Ureter (tissue), 1 donor: ENCODE measurements at places on chromosomes 16 and 17. TPM values are rescaled to one million over a fixed set of nuclear protein-coding genes. Genes with fewer than 3 reads are reported as not detected.

TNFRSF17 gene
- 2.2 TPM for total RNA-seq

- DNase-seq, result no peak
Observed at GRCh38 chr16:65201511-65201910, 79.6 kb upstream of the CDH11 start.

SPNS1 gene
- total RNA-seq, result 23.9 TPM

- no peak for DNase-seq
Observed at GRCh38 chr16:56561126-56561525, 3.7 kb upstream of the MT4 start.

DNA sequence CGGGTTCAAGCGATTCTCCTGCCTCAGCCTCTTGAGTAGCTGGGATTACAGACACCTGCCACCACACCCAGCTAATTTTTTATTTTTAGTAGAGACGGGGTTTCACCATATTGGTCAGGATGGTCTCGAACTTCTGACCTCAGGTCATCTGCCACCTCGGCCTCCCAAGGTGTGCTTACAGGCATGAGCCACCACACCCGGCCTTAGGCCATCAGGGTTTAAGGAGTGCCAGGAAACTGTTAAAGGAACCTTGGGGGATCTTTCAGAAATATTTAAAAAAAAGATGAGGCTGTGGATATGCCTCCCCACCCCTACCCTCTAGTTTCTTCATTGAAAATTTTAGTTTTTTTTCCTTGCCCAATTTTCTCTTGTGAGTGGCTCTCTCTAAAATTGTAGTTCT lies 31.4 kb upstream of the UBE2G1 start:
- DNase-seq, result no peak

- no peak for DNase-seq
Observed at GRCh38 chr17:9380361-9380760, 195.3 kb downstream of the STX8 start.

DNA sequence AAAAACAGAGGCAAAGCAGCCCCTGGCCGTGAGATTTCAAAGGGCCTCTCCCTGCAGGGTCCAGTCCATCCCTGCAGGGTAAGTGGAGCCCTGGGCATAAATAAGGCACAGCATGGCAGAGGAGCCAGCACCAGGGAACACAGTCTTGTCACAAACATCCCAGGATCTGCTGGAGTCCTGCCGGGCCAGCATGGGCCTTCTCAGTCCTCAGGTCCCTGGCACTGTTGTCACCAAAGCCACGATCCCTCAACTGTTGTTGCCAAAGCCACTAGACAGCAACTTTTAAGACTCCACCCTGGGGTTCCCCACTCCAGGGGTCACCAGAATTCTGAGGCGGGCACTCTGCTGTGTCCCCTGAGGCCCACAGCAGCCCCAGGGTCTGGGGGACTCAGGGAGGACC lies 47.8 kb upstream of the BAHCC1 start:
- peak; percentile 45 for DNase-seq

DNA sequence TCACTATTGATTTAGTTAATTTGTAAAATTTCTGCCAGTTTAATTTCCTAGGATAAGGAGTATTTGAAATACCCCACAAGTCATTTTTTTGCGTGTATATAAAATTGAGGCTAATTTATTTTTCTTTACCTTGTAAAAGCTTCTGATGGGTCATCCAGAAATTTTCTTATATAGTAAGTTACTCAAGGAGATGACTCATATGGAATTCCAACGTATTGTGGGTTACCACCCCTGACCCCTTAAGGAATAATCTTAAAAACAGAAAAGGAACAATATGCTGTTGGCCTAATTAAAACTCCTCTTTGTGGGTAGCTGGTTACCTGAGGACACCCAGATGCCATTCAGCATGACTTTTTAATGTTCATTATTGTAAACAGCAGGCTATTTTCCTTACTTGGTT lies 13.6 kb downstream of the HEATR6 start:
- no peak for DNase-seq

NUP88 gene
- 73.9 TPM for total RNA-seq

GRCh38 chr17:32285306-32285705 lies 19.7 kb downstream of the RHBDL3 start:
- DNase-seq, result no peak

- DNase-seq, result no peak
Observed at GRCh38 chr16:68408428-68408827, 39.9 kb downstream of the SMPD3 start.

GRCh38 chr16:693766-694165 lies 3.6 kb upstream of the WDR24 start:
- DNase-seq, result no peak

UMOD gene
- not detected for total RNA-seq

DNA sequence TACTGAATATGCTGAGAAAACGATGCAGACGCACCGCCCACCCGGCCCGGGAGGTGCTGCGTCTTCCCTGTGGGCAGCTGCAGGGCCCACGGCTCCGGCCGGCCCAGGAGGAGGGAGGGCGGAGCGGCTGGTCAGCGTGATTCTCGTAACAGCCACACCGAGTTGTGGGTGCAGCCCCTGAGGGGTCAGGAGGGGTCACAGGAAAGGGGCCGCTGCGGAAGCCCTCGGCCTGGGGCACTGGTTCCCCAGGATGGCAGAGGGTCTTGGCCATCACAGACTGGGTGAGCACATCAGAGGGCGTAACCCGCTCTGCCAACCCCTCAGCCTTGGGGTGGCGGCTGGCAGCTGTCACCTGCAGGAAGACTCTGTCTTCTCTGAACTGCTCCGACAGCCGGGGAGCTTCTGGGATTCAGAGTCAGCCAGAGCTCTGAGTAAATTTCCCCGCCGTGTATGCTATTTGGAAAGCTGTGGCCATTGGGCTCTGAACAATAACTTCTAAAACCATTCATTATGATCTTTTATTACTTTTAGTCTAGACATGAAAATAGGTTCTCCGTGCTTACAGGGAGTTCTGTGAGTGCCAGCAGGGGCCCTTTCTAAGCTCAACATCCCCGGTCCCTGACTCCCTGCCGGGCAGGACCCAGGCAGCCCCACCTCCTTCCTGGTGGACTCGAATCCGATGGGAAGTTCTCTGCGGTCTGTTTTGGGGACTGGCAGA lies 87.4 kb upstream of the CHMP6 start:
- no peak for DNase-seq

- DNase-seq, result no peak
Observed at GRCh38 chr17:37829592-37830123, 84.8 kb upstream of the HNF1B start.

CDRT4 gene
- total RNA-seq, result 25.4 TPM

DNA sequence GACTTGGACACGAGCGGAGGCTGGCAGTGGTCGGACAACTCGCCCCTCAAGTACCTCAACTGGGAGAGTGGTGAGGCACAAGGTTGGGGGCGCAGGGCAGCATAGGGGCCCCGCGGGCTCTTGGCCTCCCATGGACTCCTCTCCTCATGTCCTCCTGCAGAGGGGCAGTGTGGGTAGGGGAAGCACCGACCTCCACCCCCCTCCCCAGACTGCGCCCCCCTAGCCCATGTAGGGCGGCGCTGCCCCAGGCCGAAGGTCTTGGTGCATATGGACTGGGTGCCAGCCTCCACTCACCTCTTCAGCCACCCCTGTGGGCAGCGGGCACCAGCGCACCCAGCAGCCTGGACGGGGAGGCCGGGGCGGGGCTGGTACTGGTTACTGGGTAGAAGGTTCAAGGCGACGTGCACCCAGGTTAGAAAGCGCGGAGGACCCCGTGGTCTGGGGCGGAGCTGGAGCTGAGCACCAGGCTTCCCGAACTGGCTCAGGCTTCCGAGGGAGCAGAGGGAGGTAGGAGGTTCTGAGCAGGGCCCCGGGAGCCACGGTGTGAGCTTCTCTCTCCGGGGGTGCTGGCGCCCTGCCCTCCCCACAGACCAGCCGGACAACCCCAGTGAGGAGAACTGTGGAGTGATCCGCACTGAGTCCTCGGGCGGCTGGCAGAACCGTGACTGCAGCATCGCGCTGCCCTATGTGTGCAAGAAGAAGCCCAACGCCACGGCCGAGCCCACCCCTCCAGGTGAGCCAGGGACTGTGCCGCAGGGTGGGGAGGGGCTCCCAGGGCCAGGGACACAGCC lies 39.5 kb downstream of the MRC2 start:
- DNase-seq, result no peak

GRCh38 chr16:80274576-80275191 lies 266.1 kb upstream of the DYNLRB2 start:
- no peak for DNase-seq

- no peak for DNase-seq
Observed at GRCh38 chr16:67547423-67548264, 14.7 kb upstream of the CTCF start.

DNA sequence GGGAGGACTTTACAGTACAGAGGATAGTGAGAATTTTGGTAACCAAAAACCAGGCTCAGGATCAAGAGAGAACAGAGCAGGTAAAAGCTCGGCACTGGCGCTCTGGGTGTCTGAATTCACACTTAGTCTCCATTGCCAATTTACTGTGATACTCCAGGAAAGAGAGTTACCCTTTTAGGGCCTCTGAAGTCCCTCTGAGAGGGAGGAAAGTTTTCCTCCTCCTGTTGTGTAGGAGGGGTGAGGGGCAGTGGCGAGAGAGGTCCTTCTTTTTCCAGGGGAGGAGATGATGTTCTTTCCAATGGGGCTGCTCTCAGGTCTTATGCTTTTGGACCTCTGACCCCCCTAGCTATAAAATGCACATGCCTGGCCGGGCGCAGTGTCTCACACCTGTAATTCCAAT lies 5.4 kb upstream of the TNS4 start:
- no peak for DNase-seq

- no peak for DNase-seq
Observed at GRCh38 chr16:1710811-1711507, 5.0 kb downstream of the MAPK8IP3 start.

DNA sequence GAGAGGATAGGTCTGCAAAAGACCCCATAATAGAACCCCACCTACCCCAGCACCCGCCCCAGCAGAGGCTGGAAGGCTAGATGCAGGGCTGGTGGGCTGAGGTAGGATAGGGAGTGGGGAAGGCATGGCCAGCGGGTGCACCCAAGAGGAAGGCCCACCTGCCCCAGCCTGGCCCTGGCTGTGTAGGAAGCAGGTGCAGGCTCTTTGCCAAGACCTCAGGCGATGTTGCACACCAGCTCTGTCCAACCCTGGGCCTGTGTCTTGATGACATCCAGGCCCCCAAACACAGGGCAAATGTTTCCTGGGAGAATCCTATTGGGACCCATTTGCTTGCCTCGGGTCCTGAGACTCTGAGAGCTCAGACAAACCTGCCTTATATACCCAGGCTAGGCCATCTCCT lies 12.2 kb downstream of the UNC119 start:
- no peak for DNase-seq

DNA sequence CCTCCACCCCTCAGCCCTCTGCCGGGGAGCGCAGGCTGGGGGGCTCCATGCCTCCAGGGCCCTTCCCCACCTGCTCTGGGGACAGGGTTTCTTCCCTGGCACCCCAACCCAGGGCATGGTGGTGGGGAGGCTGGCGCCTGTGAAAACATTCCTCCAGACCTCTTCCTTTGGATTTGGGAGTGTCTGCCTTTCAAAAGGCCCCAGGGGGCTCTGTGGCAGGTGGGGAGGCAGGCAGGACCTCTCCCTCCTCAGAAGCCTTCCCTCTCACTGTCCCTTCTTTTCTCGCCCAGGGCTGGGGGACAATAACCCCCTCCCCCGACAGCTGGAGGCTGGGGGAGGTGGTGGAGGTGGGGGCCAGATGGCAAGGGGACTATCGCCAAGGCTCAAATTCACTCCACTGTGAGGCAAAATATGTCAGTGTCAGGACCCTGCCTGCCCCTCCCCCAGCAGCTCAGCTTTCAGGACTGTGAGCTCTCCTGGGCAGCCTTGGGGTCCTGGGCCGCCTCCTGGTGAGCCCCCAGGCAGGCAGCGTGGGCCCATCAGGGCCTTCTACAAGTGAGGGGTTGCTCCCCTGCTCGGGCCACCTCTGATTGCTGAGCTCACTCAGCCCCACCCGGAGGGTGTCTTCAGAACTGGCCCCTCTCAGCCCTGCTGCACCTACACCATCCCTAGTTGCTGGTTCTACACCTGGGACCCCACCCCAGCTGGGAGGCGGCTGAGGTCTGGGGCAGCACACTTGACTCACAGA lies 1.8 kb downstream of the CDH15 start:
- no peak for DNase-seq

GRCh38 chr16:89525146-89525913 lies 17.1 kb downstream of the SPG7 start:
- no peak for DNase-seq
